Omental fat pad (tissue), 4 donors: ENCODE measurements at places on chromosomes 2 and 18.

DNA sequence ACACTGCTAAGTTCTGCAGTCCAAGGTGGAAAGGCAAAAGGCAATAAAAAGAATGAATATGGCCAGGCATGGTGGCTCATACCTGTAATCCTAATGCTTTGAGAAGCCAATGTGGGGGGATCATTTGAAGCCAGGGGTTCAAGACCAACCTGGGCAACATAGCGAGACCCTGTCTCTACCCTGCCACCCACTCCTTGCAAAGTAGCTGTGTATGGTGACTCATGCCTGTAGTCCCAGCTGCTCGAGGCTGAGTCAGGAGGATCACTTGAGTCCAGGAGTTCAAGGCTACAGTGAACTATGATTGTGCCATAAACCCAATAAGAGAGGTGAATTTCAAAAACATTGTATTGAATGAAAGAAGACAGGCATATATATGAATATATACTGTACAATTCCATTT lies 2.4 kb downstream of the MYL12B start:
- no peak for DNase-seq

DNA sequence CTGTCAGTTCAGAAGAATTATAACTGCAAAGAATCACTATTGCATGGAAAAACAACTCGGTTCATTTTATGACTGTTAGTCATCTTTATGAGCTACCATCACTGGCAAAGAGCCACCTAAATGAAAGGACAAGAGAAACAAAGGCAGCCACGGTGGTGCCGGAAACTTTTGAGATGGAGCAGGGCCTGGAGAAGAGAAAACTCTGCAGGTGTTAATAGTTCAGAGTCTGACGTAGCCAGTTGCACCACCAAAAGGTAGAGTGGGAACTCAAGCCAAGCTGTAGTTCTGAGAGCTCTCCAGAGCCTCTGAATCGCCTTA lies 110.9 kb downstream of the FTCDNL1 start:
- no peak for DNase-seq

DNA sequence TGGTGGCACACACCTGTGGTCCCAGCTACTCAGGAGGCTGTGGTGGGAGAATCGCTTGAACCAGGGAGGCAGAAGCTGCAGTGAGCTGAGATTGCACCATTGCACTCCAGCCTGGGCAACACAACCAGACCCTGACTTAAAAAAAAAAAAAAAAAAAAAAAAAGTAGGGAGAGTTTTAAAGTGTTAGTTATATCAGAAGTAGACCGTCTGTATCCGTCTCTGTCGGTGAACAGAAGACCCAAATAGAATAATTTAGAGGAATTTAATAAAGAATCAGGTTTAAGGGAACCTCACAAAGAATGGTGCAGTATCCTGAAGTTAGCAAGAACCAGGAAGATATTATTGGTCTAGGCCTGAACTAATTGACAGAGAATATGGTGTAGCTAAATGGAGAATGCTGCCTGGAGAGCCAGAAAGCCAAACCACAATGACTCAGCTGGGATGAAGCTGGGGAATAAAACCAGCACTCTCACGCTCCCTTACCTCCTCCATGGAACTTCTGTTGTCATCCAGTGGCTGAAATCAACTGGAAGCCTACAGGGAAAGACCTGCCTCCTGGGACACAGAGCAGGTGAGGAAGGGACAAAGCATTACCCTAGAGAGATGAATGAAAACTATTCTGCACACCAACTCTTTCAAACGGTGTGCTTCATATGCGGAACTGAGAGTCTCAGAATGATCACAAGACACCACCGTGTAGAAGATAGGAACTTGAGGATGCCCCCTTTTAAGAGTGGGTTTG lies 39.1 kb upstream of the PLEKHM3 start:
- DNase-seq = no peak

GRCh38 chr2:102122115-102122514 lies 20.4 kb upstream of the IL1R1 start:
- no peak for DNase-seq

DNA sequence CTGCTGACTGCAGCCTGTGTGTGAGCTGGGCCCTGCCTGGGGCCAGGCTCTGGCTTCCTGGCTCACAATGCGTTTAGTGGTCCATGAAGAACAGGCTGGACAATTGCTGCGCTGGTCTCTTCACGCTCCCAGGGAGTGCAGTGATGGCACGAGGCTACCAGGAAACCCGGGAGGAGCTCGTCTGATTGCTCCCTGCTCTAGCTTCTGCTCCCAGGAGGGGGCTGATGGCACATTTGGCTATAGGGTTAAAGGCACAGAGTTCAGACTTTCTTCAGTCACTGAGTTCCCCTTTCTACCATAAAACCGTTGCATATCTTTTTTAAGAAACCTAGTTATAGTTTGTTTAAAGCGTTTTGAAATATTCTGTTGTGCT lies 60.1 kb downstream of the KCNF1 start:
- no peak for DNase-seq

- DNase-seq = no peak
Measured at GRCh38 chr2:98419977-98420725, 24.5 kb upstream of the INPP4A start.

GRCh38 chr2:206088248-206088647 lies 2.3 kb upstream of the INO80D start:
- DNase-seq = no peak

- DNase-seq = no peak
Measured at GRCh38 chr2:10920764-10921388, 9.1 kb downstream of the KCNF1 start.

- DNase-seq = no peak
Measured at GRCh38 chr2:121524685-121525425, 5.8 kb upstream of the RNU4ATAC start.

DNA sequence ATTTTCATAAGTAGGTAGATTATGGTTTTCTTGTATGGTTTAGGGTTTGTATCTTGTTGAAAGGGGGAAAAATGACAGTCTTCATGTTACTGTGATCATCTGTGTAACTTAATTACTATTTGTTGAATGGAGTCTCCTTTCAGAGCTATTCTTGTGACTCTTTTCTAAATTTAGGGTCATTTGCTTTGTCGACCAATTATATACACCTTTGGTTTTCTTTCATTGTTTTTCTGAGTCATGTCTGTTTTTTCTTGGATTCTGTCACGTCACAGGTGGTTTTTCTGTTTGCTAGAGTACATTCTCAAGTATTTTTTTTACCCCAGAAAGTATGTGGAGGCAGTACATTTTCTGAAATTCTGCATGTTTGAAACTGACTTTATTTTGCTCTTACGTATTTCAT lies 43.8 kb upstream of the DYSF start:
- no peak for DNase-seq

- DNase-seq = no peak
Measured at GRCh38 chr2:71538656-71539265, 85.4 kb downstream of the DYSF start.

DNA sequence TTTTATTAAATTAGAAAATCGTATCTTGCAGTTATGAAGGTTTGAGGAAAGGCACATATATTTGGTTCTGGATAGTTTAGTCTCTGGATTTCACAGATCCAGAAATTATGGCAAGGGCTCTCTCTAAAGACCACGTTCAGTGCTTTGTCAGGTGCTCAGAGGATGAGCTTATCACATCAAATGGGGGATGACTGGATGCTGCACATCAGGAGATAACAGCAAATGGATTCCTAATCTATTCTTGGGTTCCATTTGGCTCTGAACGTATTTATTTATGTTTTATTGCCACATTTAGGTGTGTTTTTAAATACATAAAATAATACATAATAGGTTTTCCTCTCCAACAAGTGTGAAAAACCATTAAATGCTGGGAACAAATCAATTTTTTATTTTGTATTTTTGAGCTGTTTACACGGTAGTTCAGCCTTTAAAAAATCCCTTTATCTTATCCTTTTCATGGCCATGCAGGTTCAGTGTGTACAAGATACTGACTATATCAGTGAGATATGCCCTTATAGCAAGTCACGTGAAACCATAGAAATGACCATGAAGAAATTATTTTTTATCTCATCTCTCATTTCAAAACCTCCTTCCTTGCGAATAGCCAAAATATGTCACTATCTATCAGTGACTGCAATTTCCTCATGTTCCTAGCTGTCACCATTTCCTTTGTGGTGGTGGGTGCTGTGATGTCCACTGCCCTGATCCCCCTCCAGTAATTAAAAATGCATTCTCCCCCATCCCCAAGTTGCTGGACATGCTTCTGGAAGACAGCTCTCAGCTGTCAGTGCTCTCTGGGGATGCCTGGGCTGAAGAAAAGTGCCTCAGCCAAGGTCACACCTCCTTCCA lies 25.9 kb upstream of the CXCR4 start:
- no peak for DNase-seq

GRCh38 chr2:8306530-8307351 lies 375.1 kb upstream of the ID2 start:
- no peak for DNase-seq

DNA sequence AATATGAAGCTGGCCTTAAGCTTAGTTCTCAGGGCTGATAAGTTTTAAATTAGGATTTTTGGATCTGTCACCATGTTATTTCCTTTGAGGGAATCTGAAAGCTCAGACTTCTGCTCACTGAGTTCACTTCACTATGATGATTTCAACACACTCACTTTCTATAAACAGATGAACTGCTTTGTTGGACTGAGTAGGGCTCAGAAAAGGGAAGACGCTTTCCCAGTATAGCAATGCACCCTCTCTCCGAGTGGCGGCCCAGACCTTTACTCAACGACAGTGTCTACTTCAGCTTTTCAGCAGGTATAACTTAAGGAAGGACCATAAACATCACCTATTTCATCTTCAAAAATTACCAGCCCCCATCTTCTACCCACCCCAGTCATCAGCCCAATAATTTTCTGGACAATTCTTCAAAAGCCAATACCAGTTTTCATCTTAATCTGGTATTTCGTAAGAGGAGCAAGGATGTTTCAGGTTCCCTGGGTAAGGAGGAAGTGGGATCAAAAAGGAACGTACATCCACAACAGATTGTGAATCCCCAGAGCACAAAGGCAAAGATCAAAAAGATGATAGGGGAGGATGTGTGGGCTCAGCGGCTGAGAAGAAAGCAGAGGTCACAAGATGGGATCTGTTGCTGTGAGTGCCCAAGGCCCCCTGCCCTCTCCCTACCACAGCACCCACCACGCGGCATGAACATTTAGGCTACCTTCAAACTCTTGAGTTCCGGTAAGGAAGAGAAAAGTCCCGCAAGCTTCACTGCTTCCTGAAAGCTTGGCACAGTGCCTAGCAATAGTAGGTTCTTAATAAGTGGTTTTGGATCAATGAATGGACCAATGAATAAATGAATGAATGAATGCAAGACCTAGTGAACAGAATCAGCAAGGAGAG lies 41.9 kb downstream of the LPIN2 start:
- no peak for DNase-seq

- DNase-seq = no peak
Measured at GRCh38 chr18:59610546-59611140, 86.6 kb downstream of the CCBE1 start.

- DNase-seq = no peak
Measured at GRCh38 chr2:38620282-38620977, 17.7 kb upstream of the HNRNPLL start.

DNA sequence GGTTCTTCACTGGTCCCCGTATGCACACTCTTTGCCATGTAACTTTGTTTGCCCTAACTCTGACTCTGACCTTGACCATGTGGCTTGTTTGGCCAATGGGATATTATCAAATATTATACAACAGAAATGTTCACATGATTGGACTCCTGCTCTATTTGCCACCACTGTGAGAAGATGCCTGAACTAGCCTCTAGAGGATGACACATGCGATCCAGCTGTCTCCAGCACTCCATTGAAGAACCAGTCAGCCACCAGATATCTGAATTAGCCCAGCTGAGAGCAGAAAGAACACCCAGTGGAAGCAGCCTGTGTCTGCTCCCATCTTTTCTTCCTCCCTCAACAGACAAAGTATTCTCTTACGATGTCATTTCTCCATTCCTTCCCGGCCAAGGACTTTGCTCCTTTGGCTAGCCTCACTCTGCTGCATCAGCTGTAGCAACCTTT lies 412.1 kb downstream of the IRS1 start:
- no peak for DNase-seq
